Colonic mucosa (tissue), 4 donors: ENCODE measurements at places on chromosomes 3 and 15. TPM values are rescaled to one million over a fixed set of nuclear protein-coding genes. Genes with fewer than 3 reads are reported as not detected.

The ZNF148 gene
- total RNA-seq, result 35.4 TPM

The AMIGO3 gene
- total RNA-seq, result 0.16 TPM

The LRTM1 gene
- total RNA-seq, result not detected

The CLDND1 gene
- 42.3 TPM for total RNA-seq

The SLITRK3 gene
- 0.17 TPM for total RNA-seq

The PRC1 gene
- total RNA-seq, result 114 TPM

The NDN gene
- 16.0 TPM for total RNA-seq

The GOLGA8S gene
- total RNA-seq, result 0.08 TPM

The THBS1 gene
- total RNA-seq, result 162 TPM

DNA sequence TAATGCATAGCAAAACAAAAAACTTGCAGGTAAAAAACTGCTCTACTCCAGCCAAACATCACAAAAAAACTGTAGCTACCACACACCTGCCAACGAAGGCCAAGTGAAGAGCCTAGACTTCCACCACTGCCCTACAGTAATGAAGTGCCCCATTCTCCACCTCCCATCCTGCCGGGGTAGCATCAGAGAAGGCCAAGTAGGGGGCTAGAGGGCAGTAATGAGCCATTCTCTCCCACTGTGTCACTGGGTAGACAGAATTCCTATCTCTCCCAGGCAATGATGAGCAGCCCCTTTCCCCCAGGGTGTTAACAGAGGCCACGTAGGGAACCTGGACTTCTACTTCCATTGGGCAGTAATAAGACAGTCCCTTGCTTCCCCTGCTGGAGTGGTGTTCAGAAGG lies 9.5 kb downstream of the SEC22C start:
- H3K4me1 ChIP-seq, result no peaks in the 10 kb centered on the region
- H3K36me3 ChIP-seq, result no peaks in the 10 kb centered on the region
- H3K4me3 ChIP-seq, result no peak overlapping the region
- DNase-seq, result peak; percentile 43

- DNase-seq, result no peak
- no peaks in the 10 kb centered on the region for H3K27me3 ChIP-seq
- no peak overlapping the region for H3K27ac ChIP-seq
- H3K36me3 ChIP-seq, result no peaks in the 10 kb centered on the region
- H3K4me1 ChIP-seq, result no peaks in the 10 kb centered on the region
Observed at GRCh38 chr3:12541625-12542024, 3.7 kb downstream of the MKRN2OS start.

GRCh38 chr15:64635499-64636495 lies 139.6 kb downstream of the RBPMS2 start:
- no peak overlapping the region for H3K4me3 ChIP-seq
- H3K27me3 ChIP-seq, result no peaks in the 10 kb centered on the region
- DNase-seq, result peak; percentile 29
- H3K4me1 ChIP-seq, result peaks cover 13% of the 10 kb centered on the region

- DNase-seq, result no peak
- no peak overlapping the region for H3K27ac ChIP-seq
- H3K27me3 ChIP-seq, result no peaks in the 10 kb centered on the region
- H3K4me1 ChIP-seq, result no peaks in the 10 kb centered on the region
Observed at GRCh38 chr3:119792270-119792669, 10.4 kb downstream of the NR1I2 start.

GRCh38 chr15:94631608-94632007 lies 400.2 kb downstream of the MCTP2 start:
- H3K36me3 ChIP-seq, result no peaks in the 10 kb centered on the region
- H3K4me3 ChIP-seq, result no peak overlapping the region
- H3K27me3 ChIP-seq, result no peaks in the 10 kb centered on the region
- no peaks in the 10 kb centered on the region for H3K4me1 ChIP-seq
- DNase-seq, result no peak

DNA sequence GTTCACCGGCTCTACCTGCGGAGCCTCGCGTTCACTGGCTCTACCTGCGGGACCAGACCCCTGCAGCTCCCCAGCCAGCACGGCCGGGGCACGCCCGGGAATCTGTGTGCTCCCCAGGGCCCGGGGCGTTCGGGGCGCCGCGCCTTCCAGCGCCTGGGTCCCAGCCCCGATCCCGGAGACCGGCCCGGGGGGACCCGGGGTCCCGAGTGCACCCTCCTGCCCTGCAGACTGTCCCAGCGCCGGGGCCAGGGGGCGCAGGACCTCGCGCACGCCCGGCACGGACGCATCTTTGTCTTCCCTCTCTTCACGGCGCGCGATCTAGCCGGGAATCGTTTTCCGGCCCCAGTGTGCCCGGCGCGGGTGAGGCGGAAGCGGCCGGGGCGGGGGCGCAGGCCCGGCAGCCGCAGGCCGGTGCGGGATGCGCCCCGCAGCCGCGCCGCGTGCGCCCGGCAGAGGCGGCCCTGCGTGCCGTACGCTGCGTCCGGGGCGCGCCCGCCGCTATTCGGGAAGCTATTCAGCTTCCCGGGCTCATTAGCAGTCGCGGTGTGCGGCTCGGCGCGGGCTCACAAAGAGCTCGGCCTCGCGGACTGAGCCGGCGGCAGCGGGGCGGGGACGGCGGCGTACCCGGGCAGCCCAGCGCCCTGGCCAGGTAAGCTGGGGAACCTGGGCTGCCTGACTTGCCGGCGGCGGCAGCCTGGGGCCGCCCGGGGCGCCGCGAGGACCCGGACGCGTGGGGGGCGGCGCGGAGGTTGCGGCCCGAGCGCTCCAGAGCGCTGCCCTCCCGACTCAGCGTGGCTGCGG lies at the start of gene APBA2:
APBA2 (plus strand) TSS at position 345 of the 801 bp plus-strand sequence. CDS start 167,911 bp downstream, outside the sequence.
- no peak for DNase-seq
- H3K4me3 ChIP-seq, result peak within 1 kb of the TSS; percentile 27
- H3K4me1 ChIP-seq, result no peaks in the 10 kb centered on the region
- peaks cover 20% of the 10 kb centered on the region for H3K27me3 ChIP-seq

GRCh38 chr15:70125605-70126004 lies 27.9 kb upstream of the TLE3 start:
- no peak overlapping the region for H3K4me3 ChIP-seq
- no peaks in the 10 kb centered on the region for H3K27me3 ChIP-seq
- H3K36me3 ChIP-seq, result no peaks in the 10 kb centered on the region
- no peaks in the 10 kb centered on the region for H3K4me1 ChIP-seq

DNA sequence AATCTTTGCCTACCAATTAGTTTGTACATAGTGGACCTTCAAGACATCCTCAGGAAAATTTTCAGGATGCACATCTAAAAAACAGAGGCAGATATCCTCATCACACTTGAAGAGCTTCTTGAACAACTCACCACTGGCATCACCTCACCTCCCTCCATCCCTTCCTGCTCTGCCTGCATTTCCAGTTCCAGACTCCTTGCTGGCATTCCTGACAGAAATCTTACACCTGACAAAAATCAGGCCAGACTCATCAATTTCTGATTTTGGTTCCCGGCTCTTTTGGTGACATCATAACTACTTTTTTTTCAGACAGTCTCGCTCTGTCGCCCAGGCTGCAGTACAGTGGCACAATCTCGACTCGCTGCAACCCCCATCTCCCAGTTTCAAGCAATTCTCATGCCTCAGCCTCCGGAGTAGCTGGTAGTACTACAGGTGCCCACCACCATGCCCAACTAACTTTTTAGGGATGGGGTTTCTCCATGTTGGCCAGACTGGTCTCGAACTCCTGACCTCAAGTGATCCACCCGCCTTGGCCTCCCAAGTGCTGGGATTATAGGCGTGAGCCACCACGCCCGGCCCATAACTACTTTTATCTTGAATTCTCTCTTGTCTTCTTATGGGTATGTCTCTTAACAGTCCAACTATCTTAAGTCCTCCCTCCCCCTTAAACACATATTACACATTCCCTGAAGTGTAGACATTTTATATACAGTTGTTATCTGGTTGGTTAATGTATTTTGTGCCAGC lies 216.6 kb upstream of the IL12A start:
- no peaks in the 10 kb centered on the region for H3K4me1 ChIP-seq
- DNase-seq, result no peak
- H3K27me3 ChIP-seq, result no peaks in the 10 kb centered on the region
- no peaks in the 10 kb centered on the region for H3K36me3 ChIP-seq
- H3K27ac ChIP-seq, result no peak overlapping the region
- H3K4me3 ChIP-seq, result no peak overlapping the region

DNA sequence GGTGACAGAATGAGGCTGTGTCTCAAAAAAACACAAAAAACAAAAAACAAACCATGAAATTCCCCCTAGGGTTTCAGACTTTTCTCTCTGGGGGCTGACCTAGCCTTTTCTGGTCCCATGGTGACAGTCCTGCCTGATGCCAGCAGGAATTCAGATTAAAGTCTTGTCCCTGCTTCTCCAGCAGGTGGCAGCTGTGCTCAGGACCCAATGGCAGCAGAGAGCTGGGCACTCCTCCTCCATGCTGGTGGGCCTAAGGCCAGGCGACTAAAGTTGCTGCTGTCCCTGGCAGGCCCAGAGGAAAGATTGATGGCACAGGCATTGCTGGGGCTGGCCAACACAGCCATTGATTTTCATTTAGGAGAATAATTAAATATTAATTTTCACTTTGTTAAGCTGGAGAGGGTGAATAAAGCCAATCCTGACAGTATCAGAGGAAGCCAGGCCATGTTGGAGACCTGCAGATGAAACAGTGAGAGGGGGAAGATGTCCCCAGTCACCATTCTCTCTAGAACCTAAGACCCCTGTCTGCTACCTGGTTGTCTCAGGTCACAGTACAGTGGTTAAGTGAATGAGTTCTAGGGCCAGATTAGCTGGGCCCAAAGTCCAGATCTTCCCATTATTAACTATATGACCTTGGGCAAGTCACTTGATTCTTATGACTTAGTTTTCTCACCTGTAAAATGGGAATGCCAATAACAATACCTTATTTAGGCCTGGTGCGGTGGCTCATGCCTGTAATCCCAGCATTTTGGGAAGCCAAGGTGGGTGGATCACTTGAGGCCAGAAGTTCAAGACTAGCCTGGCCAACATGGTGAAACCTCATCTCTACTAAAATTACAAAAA lies 7.1 kb downstream of the CELF6 start:
- no peak overlapping the region for H3K27ac ChIP-seq
- H3K36me3 ChIP-seq, result no peaks in the 10 kb centered on the region
- H3K4me1 ChIP-seq, result no peaks in the 10 kb centered on the region
- DNase-seq, result peak; percentile 64

DNA sequence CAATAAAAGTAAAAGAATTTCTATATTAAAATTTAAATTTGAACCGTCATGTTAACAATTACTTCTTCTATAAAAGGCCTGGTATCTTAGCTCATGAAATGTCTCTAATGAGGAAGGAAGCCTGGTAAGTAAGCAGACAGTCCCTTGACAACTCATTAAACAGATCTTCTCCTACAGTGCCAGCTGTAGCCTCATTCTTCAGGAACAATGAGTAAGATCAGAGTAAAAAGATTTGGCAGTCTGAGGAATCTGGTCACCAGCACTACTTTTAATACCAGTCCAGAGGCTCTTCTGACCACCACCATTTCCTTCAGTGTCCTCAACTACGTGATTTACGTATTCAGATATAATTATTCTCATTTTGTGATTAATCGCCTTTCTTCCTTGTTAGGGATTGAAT lies 955.0 kb upstream of the ALCAM start:
- H3K4me3 ChIP-seq, result no peak overlapping the region
- DNase-seq, result no peak
- no peaks in the 10 kb centered on the region for H3K4me1 ChIP-seq

DNA sequence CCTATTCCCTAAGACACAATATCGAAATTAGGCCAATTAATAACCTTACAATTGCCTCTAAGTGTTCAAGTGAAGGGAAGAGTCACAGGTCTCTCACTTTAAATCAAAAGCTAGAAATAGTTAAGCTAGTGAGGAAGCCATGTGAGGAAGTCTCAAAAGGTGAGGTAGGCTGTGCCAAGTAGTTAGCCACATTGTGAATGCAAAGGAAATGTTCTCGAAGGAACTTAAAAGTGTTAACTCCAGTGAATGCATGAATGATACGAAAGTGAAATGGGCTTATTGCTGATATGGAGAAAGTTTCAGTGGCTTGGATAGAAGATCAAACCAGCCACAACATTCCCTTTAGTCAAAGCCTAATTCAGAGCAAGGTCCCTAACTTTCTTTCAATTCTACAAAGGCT lies 59.1 kb downstream of the KLF13 start:
- H3K4me1 ChIP-seq, result peaks cover 6% of the 10 kb centered on the region
- H3K4me3 ChIP-seq, result no peak overlapping the region
- H3K27me3 ChIP-seq, result no peaks in the 10 kb centered on the region
- no peak overlapping the region for H3K27ac ChIP-seq
